NK-92 treated with Interleukin-12 subunit alpha and Interleukin-12 subunit beta, amount 100 ng/mL, for 24 hours (cell line): ENCODE measurements at places on chromosomes 2 and 18.

GRCh38 chr2:109124982-109125592 lies 3.9 kb upstream of the SH3RF3 start:
- no peak for DNase-seq

GRCh38 chr2:46388881-46389280 lies 90.5 kb upstream of the TMEM247 start:
- no peak for DNase-seq

DNA sequence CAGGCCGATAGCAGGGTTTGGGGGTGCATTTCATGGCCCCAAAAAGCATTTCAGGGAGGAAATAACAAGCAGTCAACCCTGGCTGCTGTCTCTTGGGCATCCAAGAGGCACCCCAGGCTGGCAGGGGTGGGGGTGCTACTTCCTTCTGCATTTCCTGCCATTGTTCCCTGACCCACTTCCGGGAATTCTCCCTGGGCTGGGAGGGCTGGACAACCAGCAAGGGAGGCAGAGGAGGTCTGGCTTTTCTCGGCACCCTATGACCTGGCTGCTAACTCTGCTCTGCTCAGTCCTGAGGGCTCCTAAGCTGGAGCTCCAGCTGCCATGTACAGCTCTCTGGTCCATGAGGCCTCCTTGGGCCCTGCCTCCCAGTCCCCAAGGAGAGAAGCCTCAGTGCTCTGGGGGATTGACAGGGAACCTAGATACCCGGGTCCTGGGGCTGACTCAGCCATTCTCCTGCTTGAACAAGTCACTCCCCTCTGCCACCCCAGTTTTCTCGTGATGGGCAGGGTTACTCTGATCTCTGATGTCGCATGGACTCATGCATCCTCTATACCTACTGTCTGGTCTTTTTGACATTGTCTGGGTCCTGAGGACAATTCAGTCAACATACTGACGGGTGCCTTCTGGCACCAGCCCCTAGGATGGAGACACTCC lies 47.2 kb downstream of the DYSF start:
- DNase-seq: no peak

- DNase-seq: no peak
Measured at GRCh38 chr18:48884306-48884705, 66.5 kb downstream of the SMAD7 start.

DNA sequence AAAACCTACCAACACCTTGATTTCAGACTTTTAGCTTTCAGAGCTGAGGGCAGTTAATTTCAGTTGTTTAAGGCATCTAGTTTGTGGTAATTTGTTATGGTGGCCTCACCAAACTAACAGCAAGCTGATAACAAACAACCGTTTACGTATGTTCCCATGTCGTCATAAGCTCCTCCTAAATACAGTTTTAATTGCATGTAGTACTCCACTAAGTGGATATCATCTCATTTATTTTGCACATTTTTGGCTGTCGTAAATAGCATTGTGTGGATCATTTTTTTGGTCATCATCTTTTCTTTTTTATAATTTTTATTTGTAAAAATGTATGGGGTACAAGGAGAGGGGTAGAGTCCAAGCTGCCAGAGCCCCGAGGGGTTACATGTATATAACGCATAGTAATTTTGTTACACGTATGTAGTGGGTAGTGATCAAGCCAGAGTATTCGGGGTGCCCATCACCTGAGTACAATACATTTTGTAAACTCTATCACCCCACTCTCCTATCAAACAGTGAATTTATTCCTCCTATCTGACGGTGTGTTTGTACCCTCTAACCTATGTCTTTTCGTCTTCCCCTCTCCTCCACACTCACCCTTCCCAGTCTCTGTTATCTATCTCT lies 89.2 kb upstream of the MYCN start:
- no peak for DNase-seq

DNA sequence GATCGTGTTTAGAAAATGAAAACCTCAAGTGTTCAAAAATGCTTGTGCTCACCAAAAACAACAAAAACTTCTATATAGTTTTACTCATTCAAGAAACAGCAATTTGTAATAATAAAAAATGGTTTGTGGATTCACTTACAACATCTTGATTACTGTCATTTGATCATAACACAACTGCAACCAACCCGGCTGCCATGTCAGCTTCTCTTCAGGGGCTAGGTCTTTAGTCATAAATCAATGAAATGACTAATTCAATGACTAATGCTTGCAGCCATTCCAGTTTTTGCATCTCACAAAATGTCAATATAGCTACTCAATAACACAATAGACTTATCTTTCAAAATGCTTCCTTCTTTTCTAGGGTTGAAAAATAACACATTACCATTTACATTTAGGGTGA lies 128.0 kb downstream of the OLA1 start:
- no peak for DNase-seq

GRCh38 chr2:225027061-225027762 lies 15.1 kb downstream of the DOCK10 start:
- no peak for DNase-seq

GRCh38 chr2:16744521-16744920 lies 78.9 kb upstream of the CYRIA start:
- DNase-seq: no peak

DNA sequence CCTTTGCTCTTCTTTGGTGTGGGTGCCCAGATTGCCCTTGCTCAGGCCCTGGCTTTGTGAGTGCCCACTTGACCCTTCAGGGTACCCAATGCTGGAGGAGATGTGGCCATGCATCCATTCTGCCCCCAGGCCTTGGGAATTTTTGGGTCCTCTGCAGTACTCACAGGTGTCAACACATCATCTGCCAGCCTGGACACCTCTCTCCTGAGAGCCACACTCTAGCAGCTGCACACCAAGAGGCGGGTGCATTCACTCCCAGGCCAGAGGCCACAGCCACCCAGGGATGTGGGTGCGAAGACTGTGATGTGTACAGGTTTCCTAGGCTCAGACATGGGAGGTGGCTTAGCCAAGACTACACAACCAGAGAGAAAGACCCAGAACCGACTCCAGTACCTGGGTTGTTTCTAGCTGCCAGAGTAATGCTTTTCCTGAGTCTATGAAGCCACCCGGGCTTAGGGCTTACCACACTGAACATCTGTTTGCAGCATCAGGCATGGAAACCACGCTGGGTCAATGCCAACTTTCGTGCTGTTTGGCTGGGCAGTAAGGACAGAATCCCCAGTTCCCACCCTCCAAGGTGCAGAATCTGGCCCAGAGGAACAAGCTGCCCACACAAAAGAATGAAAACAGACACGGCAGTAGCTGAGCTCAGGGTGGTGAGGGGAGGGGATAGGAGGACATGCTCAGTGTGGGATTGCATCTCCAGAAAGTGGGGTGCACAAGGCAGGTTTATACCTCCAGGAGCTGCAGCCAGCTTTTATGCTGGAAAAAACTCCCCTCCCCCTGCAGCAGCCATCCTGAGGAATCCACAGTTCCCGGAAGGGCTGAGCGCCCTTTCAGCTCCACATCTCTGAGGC lies 40.1 kb downstream of the KCNF1 start:
- no peak for DNase-seq

DNA sequence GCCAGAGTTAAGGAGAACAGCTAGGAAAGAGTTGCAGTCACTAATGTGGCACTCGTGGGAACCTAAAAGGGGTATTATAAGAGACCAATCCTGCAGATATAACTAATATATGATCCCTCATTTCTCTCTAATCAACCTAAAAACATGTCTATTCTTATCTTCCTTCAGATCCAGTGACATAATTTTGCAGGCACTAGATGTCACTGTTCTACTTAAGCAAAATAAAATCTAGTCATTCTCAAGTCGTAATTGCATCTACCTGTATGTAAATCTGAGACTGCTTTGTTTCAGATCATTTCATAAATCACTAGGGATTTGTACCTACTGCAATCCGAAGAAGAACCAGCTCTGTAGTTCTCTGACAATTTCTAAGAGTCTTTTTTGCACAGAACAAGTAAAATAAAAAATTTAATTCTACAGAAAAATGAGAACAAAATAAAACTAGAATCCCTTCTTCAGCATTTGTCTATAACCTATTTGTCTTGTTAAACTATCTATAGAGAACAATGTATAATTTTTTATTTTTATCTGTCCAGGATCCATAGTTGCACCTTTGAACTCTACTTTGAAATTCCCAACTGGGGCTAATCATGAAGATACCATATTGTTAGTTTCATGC lies 56.5 kb upstream of the ERBB4 start:
- no peak for DNase-seq

- DNase-seq: no peak
Measured at GRCh38 chr2:160334028-160334741, 134.1 kb upstream of the ITGB6 start.

DNA sequence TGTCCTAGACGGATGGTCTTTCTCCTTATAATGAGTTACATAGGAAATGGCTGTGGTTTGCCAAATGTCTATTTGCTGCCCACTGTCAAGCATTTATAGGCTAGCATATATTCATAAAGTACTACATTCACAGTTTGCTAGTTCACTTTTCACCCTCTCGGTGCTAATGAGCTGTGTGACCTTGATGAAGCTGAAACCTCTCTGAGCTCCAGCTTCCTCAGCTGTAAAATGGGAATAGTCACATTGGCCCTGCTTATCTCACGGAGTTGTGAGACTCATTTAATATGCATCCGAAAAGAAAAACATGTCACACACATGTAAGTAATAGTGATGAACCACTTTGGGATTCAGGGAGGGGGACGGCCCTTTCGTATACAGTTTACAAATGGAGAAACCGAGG lies 17.0 kb downstream of the PRKCE start:
- no peak for DNase-seq

GRCh38 chr2:223725494-223725893 lies 111.9 kb downstream of the AP1S3 start:
- DNase-seq: no peak
